IPS DF 6.9 (cell line): ENCODE measurements at places on chromosomes 7 and 10.

DNA sequence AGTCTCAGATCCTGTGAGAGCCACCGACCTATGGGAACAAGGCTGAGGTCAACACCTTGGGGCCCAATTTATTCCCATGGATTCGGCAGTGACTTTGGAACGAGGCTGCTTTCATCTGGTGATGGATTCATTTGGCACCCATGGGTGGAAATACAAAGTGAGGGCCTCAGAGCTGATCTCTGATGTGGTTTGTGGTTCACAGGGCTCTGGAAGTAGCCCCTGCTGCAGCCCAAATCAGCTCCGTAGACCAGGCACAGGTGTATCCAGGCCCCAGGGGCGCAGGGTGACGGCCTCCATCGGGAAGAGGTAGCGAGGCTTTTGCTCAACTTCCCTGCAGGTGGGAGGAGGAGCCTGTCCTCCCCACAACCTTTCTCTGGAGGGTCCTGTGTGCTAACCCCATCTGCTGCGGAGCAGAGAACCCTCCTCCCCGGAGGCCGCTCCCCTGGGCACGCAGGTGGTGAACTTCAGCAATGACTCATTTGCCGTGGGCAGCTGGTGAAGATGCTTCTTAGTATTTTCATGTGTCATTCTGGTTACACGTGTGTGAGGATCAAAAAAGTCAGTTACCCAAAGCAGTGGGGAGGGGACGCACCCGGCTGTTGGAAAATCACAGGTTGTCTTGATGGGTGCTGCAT lies 7.5 kb upstream of the JAKMIP3 start:
- H3K27me3 ChIP-seq: no peaks in the 10 kb centered on the region
- H3K36me3 ChIP-seq: no peaks in the 10 kb centered on the region; the same call in 1 of the 2 replicates
- no peaks in the 10 kb centered on the region for H3K4me1 ChIP-seq
- H3K27ac ChIP-seq: no peak overlapping the region

DNA sequence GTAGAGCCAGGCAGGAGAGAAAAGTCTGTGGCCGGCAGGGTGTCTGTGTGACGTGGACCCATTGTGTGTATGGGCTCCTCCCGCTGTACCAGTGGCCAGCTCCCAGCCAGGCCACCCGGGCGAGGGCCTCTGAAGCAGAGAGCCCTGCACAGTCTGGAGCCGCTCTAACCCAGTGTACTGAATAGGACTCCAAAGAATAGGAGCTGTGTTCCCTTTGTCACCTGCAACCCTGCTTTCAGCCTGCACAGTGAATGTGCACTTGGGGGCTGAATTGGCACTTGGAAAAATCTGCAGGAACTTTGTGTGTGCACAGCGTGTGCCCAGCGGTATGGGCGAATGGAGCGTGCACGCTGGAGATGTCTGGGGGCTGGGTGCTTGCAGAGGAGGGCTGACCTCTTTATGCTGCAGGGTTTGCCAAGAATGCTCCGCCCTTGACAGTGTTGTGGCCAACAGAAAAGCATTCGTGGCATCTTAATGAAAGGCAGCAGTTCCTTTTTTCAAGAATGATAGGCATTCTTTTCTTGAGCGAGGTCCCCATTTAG lies 216.2 kb downstream of the AUTS2 start:
- no peaks in the 10 kb centered on the region for H3K27me3 ChIP-seq
- H3K4me3 ChIP-seq: no peak overlapping the region
- peaks cover 5% of the 10 kb centered on the region for H3K4me1 ChIP-seq
- no peak overlapping the region for H3K27ac ChIP-seq

GRCh38 chr10:46031648-46032532 lies 1.5 kb upstream of the NCOA4 start:
- H3K4me3 ChIP-seq: no peak overlapping the region
- H3K27ac ChIP-seq: no peak overlapping the region
- no peaks in the 10 kb centered on the region for H3K27me3 ChIP-seq
- H3K36me3 ChIP-seq: no peaks in the 10 kb centered on the region
- no peak for DNase-seq

- H3K4me1 ChIP-seq: peaks cover 2% of the 10 kb centered on the region; the same call in 1 of the 2 replicates
- H3K27ac ChIP-seq: no peak overlapping the region
- H3K4me3 ChIP-seq: no peak overlapping the region
- H3K36me3 ChIP-seq: no peaks in the 10 kb centered on the region
- DNase-seq: no peak
Measured at GRCh38 chr7:132145466-132145865, 430.8 kb downstream of the PLXNA4 start.

GRCh38 chr10:35268791-35269257 lies 67.5 kb upstream of the CCNY start:
- H3K4me1 ChIP-seq: no peaks in the 10 kb centered on the region
- no peaks in the 10 kb centered on the region for H3K36me3 ChIP-seq
- H3K27me3 ChIP-seq: no peaks in the 10 kb centered on the region; the same call in 1 of the 2 replicates
- no peak for DNase-seq

- DNase-seq: no peak
- H3K27ac ChIP-seq: no peak overlapping the region
- H3K4me1 ChIP-seq: no peaks in the 10 kb centered on the region
- no peak overlapping the region for H3K4me3 ChIP-seq
Measured at GRCh38 chr10:3877211-3878000, 92.4 kb upstream of the KLF6 start.

DNA sequence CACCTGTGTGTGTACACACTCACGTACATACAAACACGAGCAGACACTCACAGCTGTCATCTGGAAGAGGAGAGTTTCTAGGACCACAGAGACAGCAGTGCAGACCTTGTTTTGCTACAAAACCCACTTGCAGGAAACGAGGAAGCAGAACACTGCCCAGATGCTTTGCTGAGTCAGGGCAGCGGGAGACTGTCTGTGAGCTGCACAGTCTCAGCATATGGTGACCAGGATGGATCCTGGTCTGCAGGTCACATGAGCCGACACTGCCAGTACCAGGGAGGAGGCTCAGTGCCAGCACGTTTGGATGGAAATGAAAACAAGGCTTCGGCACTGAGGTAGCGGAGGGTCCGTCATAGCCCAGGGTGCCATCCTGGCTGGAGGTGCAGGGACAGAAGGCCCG lies 117.6 kb upstream of the DPP6 start:
- DNase-seq: no peak
- no peak overlapping the region for H3K4me3 ChIP-seq
- H3K27ac ChIP-seq: no peak overlapping the region
- H3K4me1 ChIP-seq: no peaks in the 10 kb centered on the region
- no peaks in the 10 kb centered on the region for H3K27me3 ChIP-seq
